NCI-H1417 (cell line): ENCODE measurements at places on chromosomes 6 and 20.

DNA sequence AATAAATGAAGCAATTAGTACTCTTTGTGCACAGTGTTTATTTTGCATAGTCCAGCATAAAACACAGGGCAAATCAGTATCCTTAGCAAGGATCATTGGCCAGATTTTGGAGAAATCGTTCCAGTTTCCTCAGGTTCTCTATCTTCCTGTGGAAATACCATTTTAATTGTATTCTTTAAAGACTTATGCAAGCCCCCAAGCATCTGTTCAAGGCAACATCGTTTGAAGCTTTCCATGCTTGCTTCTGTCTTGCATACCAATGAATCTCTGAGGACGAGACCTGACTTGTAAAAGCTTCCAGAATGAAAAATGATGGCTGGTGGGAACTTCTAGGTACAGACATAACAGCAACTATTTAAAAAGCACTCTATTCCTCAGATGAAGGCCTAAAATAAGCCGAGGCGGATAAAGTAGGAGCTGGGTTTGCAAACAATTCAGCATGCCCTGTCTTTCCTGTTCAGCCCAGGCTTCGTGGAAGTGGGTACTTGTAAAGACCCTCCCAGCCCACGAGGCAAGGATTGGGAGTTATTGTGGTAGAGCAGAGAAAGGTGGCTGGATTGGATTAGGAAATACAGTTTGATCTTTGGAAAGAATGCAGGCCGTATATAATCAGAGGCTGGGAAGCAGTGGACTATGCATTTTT is 21.6 kb downstream of the NRSN1 start:
- no peak for DNase-seq

- peak; percentile 79 for DNase-seq
Measured at GRCh38 chr6:44127186-44128019, at the start of the genes MRPL14 and TMEM63B. Gene MRPL14 (minus strand): TSS chr6:44127452. CDS start chr6:44116611, 10,841 bp downstream. Gene TMEM63B (plus strand): TSS chr6:44127554. CDS start chr6:44134585, 7,031 bp downstream.

- DNase-seq: no peak
Measured at GRCh38 chr6:75116946-75117345, 88.9 kb downstream of the COL12A1 start.

- no peak for DNase-seq
Measured at GRCh38 chr6:149209871-149210775, 107.4 kb upstream of the TAB2 start.

GRCh38 chr6:162181741-162182401 is 545.7 kb downstream of the PRKN start:
- no peak for DNase-seq

DNA sequence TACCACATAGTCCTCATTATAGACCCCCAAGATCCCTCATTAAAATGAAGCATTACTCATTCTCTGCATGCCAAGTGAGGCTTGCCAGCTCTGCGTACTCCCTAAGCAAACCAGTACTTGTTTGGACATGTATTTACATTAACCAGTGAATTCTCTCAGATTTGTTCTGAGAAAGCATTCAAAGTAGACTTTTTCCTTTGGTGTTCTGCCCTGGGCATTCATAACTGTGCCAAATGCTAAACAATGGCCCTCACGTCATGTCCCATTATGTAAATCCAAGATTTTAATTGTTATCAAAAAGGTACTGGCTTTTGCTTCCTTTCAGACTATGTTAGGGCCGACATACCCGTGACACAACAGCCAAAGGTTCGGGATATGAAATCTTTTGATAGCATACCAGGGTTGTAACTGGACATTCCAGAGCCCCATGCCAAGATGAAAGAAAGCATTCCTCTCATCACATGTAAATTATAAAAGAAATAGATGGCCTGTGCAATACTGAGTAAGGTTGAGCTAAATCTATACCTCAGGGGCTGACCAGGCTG is 164.2 kb downstream of the ADAT2 start:
- DNase-seq: no peak

DNA sequence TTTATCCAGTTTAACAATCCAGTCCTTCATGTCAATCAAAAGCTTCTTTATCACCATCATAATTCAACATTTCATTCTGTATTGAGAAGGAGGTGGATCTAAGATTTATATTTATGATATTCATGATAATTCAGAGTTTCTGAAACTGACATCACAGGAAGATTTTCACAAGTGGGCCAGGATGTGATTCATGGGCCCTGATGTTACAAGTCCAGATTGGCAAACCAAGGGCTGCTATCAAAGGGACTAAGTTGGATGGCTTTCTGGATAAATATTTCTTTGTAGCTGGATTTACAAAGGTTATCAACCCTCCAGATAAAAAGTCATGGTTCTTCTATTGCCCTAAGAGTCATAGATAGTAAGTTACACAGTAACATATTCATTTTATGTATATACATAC is 866.5 kb downstream of the KIF16B start:
- no peak for DNase-seq

DNA sequence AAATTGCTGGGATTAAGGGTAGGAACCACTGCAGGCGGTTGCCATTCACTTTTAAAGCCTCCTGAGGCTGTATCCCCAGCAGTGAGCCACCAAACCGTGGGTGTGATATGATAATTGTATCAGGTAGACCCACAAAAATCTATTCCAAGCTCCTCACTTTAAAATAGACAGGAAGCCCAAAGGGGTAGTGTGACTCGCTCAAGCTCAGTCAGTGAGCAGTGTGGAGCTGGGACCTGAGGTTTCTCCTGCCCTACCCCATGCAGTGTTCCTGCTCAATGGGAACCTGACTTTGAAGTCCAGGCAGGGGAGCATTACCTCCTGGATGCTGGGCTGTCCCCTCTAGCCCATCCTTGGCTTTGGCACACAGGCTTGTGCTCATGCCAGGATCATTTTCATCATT is 14.9 kb upstream of the MAPRE1 start:
- no peak for DNase-seq

DNA sequence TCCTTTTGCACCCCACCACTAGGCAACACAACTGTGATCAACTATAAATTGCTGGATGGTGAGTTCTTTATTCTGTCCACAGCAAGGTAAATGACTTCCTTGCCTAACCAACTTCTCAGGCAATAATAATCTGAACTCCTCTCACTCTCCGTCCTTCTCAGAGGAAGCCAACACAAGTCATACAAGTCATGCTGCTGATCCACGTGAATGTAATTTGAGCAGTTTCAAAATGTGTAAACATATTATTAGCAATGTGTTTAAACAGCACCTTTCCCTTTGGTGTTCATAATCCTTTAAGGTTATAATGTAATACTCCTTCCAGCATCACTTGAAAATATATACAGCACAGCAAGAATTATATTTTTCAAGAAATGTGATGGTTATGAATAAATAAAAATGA is 127.9 kb downstream of the QRSL1 start:
- DNase-seq: peak; percentile 73
